Naive thymus-derived CD4-positive, alpha-beta T cell (primary cell): ENCODE measurements at places on chromosomes 1 and 21.

DNA sequence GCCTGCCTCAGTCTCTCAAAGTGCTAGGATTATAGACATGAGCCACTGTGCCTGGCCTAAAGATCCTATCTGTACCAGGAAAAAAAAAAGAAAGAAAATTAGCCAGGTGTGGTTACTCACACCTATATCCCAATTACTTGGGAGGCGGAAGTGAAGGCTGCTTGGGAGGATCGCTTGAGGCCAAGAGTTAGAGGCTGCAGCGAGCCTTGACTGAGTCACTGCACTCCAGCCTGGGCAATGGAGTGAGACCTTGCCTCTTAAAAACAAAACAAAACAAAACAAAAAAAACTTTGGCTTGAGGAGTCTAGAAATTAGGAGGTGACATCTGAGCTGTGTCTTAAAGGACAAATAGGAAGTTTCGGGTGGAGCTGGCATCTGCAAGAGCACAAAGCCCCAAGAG lies 38.7 kb upstream of the KIF26B start:
- DNase-seq = no peak

DNA sequence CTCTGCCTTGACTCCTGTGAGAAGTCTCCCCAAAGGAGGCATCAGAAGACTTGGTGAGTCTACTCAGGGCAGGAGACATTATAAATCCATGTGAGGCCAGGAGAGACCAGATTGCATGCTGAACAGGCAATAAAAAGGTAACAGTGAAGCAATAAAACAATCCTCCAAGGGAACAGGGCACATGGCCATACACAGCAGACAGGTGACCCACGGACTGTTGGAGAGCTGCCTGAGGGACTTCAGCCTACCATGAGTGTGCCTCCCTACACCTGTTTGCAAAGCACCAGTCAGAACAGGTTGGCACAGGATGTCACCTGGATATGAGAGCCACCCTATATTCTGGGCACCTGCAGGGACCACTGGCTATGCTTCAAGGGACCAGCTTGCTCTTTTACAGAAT lies 67.6 kb downstream of the MAB21L3 start:
- no peak for DNase-seq

DNA sequence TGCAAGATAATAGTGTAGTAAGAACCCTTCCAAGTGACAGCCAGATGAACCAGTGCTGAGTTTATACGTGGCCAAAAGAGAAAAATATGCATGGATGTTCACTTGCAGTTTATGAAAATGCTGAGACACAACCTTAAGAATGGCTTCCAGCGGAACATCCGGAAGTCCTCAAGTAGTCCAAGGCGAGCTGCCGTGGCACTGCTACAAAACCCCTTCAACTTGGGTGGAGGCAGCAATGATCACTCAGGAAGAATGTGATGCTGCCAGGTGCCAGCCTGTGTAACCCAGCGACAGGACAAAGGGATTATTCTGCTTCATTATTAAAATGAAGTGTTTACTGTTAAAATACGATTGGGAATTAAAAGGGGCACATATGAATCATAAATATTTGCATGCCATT lies 179.6 kb downstream of the RUNX1 start:
- DNase-seq = no peak

DNA sequence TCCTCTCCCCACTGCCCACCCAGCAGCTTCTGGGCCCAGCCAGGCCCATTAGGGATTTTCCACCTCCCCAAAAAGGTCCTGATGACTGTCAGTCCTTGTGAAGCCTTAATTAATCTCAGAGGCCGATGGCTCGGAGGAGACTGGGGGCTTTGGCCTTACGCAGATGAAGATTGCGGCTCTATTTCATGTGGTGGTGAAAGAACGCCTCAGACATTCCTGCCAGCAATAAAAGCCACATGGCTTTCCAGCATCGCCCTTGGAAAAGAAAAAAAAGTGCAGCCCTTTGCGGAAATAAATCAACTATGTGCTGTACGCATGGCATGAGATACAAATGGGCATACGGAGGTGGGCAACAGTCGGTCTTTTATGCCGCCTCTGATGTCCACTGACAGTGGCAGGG lies 6.6 kb upstream of the RUNX3 start:
- no peak for DNase-seq

GRCh38 chr1:101431956-101432510 lies 195.2 kb downstream of the S1PR1 start:
- DNase-seq = no peak

GRCh38 chr1:29354511-29355098 lies 118.3 kb downstream of the PTPRU start:
- DNase-seq = no peak

GRCh38 chr21:44067011-44067839 lies 40.0 kb upstream of the PWP2 start:
- no peak for DNase-seq

DNA sequence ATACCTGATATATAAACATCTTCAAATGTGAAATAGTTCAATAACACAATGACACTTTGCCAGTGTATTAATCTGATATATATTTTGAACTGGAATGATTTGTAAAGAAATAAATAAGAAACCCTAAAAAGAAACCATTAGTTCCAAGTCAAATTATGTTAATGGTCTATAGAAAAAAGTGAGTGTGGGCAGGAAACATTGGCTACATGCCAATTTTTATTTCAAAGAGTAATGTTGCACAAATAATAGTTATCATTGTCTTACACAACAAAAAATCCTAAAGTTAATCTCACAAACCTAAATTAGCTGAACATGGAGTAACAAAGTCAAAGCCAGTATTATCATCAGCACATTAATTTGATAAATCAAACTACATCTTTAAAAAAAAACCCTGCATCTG lies 37.9 kb upstream of the BATF3 start:
- DNase-seq = no peak

GRCh38 chr1:174276087-174276486 lies 116.8 kb downstream of the RABGAP1L start:
- no peak for DNase-seq

GRCh38 chr1:94862718-94863117 lies 42.6 kb downstream of the SLC44A3 start:
- DNase-seq = no peak

GRCh38 chr1:171751221-171751620 lies 9.4 kb upstream of the VAMP4 start:
- no peak for DNase-seq

DNA sequence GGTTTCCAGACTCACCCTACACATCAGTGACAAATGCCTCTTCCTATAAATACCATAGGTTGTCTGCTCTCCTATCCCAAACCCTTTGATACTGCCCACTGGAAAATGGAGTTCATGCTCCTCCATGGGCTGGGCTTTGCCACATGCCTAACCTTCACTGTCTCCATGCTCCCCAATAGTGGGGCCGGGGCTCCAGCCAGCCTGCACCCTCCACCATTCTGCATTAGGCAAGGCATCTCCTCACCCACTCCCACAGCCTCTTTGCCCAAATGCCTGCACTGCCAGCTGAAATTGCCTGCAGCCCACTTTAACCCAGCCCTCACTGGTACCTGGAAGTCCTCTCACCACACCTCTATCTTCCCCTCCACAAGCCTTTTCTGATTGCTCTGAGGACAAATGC lies 18.2 kb upstream of the MPZL1 start:
- no peak for DNase-seq

- no peak for DNase-seq
Measured at GRCh38 chr1:85850238-85850637, 142.0 kb upstream of the ZNHIT6 start.

DNA sequence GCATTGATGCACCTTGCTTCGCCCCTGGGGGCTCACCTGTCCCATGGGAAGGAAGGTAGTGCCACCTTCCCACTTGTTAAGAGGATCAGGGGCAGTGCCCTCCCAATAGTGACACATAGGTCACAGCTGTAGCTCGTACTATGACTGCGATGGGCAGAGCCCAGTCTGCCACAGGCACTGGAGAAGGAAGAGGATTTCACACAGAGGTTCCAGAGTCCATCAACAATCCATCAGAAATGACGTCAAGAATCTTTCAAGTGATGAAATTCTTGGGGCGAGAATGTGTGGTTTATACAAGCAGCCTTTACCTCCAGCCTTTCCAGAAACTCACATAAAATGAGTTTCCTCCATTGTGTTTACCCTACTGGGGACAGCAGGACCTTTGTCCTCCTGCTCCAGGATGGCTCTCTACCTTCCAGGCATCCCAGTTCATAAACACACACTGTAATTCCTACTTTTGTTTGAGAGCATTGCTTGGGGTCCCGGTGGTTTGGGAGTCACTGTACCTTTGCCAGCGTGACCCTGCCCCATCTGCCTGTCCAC lies 260.6 kb upstream of the VAMP3 start:
- no peak for DNase-seq

DNA sequence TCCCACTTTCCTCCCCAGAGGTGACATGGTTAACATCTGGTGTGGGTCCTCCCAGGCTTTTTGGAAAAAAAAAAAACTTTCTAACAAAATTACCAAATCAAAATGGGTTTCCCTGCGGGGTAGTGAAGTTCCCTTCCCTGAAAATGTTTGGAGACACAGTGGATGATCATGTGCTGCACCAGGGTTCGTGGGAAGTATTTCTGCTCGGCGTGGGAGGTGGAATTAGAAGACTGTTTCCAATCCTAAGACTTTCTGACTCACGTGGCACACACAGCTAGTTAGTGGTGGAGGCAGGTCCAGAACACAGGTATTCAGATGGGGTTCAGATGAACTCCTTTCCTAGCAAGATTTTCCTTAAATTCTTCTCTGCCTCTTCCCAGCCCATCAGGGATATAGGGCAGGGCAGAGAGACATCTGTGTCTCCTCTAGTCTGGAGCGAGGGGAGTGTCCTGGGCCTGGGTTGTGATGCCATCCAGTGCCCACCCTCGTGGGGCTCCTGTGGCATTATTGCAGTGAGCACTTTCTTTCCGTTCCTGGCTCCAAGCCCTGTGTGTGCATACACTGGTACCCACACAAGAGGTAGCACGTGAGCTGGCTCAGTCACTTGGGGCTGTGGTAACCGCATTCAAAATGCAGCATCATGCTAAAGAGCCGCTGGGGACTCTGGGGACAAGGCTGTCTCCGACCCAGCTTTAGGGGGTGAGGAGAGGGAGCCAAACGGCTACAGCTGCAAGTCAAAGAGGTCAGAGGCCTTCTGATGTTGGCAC lies 27.5 kb downstream of the KCNC4 start:
- no peak for DNase-seq

DNA sequence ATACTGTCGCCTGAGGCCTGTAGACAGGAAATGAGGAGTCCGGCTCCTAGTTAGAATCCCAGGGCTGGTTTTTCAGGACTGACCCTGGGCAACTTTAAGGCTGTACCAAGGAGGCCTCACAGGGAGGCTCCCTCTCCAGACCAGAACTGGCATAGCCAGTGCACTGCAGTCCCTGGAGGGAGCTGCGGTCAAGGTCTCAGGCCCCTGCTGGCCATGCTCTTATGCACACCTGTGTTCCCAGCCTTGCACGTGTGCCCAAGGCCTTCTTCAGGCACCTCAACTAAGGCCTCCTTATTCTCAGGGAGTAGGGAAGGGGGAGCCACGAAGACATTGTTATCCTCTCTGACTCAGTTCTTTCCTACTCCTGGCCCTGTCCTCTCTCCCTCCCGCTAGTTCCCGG lies 22.0 kb upstream of the IFNAR1 start:
- no peak for DNase-seq

DNA sequence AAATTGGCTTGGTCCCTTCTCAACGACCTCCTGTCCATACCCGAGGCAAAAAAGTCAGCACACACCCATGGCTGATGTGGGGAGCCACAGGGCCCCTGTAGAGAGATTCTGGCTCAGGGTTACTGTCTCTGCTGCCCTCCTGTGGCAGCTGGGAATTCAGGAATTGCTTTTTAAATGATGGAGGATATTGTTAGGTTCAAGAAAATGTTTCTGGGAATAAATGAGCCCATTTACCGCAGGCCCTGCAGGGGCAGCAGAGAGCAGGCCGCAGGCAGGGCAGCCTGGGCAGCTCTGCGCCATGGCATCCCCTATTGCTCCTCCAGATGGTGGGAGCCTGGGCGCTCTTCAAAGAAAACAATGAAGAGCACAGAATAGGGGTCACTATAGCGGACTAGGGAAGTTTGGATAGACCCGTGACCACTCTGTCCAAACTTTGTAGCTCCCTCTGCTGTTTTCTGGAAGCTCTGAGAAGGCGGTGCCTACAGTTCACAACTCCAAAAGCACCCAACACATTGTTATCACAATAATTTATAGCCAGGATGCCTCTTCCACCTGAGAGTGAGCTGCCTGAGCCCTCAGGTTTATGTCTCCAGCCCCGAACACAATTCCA lies 201.1 kb downstream of the BACH1 start:
- DNase-seq = peak; percentile 5

GRCh38 chr1:208393826-208394225 lies 149.6 kb upstream of the PLXNA2 start:
- no peak for DNase-seq

GRCh38 chr1:201538612-201539551 lies at the start of gene NAV1:
TSS of gene NAV1 (plus strand) at chr1:201539127. CDS start at chr1:201622885, 83,758 bp downstream.
- DNase-seq = no peak

- DNase-seq = no peak
Measured at GRCh38 chr21:42191064-42191463, 27.9 kb upstream of the ABCG1 start.

- no peak for DNase-seq
Measured at GRCh38 chr1:199747984-199748383, 279.5 kb upstream of the NR5A2 start.
